ENCODE measurements at places on chromosomes 12 and 14.
A peak's percentile ranks its signal among the peaks of the same experiment; 100 is the strongest.

DNA sequence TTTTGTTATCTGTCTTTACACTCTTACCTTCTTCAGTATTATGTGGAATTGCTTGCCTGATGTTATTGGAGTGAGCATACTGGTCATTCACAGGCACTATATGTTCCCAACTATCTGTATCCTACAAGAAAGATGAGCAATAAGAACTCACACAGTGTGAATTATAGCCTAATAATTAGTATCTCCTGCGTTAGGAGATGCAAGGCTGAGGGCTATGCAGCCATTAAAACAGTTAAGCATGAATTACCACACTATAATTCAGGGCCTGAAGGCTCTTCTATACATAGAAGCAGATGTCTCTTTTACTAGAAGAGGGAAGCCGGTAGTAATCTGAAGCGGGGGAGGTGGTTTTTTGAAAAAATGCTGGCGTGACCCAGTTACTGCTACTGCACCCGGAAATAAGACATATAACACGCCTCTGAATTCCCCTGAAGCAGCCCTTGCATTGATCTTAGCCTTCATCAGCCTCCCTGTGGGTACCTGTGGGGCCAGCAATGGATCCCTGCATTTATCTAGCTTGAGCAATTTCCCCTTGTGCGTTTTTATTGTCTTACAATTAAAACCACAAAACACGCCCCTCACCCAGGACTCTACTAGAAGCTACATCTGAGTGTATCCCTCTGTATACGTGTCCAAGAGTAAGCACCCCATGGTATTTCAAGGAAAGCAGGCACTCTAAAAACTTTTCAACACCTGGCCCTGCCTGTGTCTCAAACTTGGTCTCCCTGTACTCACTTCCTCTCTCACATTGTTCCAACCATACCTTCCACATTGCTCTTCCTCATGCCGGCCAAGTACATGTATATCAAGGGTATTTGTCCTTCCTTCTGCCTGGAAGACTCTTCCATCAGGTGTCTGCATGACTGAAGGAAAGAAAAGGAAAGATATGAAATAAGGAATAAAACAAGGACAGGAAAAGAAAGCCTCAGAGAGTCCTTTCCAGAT lies 210.9 kb upstream of the ARID2 start:
- DNase-seq, result no peak

- DNase-seq, result no peak
Observed at GRCh38 chr14:55847766-55848165, 267.8 kb downstream of the KTN1 start.

DNA sequence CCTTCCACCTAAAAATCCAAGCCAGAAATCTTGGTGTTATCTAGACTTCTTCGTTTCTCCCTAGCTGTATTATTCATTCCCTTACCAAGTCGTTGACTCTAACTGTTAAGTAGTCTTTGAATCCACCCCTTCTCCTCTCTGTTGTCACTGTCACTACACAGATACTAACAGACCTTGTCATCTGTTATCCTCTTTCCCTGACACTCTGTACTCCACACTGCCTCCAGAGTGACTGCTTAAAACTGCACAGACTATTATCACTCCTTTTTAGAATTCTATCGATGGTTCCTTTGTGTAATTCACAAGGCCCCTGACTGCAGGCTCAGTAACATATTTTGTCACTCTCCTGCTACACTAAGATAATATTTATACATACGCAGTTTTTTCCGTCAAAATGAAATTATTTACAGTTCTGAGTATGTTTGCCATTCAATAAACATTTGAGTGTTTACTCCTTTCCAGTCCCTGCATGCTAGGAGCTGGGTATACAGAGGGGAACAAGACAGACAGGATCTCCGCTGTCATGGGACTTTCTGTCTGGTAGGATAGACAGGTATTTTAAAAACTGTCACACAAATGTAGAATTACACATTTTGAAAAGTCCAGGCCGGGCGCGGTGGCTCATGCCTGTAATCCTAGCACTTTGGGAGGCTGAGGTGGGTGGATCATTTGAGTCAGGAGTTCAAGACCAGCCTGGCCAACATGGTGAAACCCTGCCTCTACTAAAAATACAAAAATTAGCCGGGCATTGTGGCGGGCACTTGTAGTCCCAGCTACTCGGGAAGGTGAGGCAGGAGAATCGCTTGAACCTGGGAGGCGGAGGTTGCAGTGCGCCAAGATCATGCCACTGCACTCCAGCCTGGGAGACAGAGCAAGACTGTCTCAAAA lies 3.8 kb downstream of the MARS1 start:
- no peak for DNase-seq

DNA sequence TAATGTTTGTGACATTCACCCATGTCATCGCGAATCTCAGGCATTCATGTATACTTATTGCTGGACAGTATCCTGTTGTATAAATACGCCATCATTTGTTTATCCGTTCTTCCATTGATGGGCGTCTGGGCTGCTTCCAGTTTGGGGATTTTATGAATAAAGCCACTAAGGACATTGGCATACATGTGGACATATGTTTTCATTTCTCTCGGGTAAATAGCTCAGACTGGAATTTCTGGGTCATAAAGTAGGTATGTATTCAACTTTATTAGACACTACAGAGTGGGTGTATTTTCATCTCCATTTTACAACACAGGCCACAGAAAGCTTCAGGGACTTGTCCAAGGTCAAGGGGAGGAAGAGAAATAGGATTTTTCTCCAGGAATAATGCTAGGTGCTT lies 48.9 kb downstream of the HRK start:
- DNase-seq, result no peak

- no peak for DNase-seq
Observed at GRCh38 chr12:99332936-99333591, 314.5 kb upstream of the GARIN6 start.

DNA sequence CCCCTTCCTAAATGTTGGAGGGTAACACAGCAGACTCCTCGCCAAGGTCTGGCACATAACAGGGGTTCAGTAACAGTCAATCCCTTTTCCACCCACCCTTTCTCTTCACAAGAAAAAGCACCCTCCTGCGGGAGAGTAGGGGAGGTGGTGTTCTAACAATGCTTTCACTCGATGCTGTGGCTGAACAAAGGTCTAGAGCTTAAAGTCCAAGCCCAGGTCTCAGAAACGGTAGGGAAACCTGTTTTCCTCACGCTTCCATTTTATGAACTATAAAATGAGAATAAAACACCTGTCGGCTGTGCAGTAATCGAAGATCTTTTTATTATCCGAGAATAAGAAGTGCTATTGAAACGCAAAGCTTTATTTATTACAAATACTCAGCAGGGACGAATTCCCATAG lies 20.9 kb upstream of the CACNA2D4 start:
- no peak for DNase-seq

- no peak for DNase-seq
Observed at GRCh38 chr12:56337753-56338251, 882 bp upstream of the IL23A start.

GRCh38 chr12:108881953-108882352 lies 2.1 kb downstream of the DAO start:
- no peak for DNase-seq

DNA sequence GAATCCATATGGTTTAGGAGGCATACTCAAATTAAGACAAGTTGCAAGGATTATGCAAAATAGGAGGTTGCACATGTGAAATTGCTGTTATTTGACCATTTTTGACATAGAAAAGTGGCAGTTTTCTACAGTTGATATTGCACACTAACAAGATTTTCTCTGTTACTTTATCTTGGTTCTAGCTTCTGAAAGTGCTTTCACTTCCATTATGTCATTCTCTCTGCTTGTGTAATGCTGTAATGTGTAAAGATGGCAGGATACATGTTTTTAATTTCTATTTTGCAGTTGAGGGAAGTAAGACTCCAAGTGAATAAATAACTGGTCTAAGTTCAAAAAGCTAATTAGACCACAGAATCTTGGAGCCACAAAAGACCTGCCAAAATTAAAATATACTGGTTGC lies 60.6 kb downstream of the MYRFL start:
- peak; percentile 25 for DNase-seq

DNA sequence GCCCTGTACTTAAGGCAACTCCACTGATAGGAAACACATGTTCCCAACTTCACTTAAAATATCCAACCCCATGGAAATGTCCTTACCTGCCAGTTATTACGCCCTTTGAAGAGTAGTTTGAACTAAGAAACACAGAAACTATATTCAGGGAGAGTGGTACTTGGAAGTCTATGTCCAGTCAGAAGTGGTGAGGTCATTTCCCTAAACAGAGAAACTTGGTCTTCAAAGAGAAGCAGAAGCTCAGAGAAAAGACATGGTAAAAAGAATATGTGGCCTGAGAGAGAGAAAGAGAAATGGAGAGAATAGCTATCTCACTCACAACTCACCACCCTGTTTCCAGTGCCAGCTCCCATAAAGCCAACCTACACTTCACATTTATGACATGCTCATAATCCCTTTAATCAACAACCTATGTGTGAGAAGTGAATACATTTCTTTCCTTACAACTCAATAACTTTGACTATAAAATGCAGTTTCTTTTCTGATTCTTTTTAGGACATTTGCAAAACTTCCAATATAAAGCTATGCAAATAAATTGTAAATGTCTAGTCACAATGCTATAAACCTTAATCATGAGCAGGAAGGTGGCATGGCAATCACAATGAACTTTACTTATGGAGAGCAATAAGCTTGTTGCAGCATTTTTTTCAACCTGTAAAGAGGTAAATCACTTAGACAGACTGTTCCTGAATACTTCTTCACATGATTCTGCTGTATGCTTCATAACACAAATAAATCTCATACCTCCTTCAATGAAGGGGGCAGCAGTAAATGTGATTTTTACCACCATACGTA lies 67.1 kb downstream of the CPNE8 start:
- no peak for DNase-seq

Data from GM13977 (cell line).